ENCODE measurements at places on chromosomes 11 and 22. TPM values are rescaled to one million over a fixed set of nuclear protein-coding genes. Genes with fewer than 3 reads are reported as not detected.

Gene RBMXL2
- not detected for total RNA-seq

Gene MMP11
- 1.1 TPM for total RNA-seq

Gene NEFH
- total RNA-seq, result 0.92 TPM

Gene GLYATL1
- total RNA-seq, result not detected

Gene UPB1
- not detected for total RNA-seq

- DNase-seq, result no peak
Measured at GRCh38 chr22:40421941-40422340, 51.5 kb downstream of the SGSM3 start.

GRCh38 chr22:48734359-48734758 lies 1093.3 kb downstream of the BRD1 start:
- DNase-seq, result no peak

- DNase-seq, result no peak
Measured at GRCh38 chr11:62770778-62771143, 435 bp upstream of the TAF6L start.

- no peak for DNase-seq
Measured at GRCh38 chr11:117722082-117722481, 74.9 kb downstream of the DSCAML1 start.

DNA sequence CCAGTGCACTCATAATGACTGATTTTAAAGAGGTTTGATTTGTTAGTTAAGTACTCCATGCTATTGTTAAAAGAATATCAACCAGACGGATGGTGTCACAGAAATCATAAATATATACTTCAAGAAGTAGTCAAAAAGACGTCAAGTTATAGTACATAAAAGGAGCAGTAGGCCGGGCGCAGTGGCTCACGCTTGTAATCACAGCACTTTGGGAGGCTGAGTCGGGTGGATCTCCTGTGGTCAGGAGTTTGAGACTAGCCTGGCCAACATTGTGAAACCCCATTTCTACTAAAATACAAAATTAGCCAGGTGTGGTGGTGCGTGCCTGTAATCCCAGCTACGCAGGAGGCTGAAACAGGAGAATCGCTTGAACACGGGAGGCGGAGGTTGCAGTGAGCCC lies 721.7 kb downstream of the JRKL start:
- no peak for DNase-seq

- no peak for DNase-seq
Measured at GRCh38 chr11:86067009-86067850, 1.7 kb downstream of the PICALM start.

All from SK-MEL-5 (cell line).